ENCODE measurements at places on chromosomes 5 and 9.

DNA sequence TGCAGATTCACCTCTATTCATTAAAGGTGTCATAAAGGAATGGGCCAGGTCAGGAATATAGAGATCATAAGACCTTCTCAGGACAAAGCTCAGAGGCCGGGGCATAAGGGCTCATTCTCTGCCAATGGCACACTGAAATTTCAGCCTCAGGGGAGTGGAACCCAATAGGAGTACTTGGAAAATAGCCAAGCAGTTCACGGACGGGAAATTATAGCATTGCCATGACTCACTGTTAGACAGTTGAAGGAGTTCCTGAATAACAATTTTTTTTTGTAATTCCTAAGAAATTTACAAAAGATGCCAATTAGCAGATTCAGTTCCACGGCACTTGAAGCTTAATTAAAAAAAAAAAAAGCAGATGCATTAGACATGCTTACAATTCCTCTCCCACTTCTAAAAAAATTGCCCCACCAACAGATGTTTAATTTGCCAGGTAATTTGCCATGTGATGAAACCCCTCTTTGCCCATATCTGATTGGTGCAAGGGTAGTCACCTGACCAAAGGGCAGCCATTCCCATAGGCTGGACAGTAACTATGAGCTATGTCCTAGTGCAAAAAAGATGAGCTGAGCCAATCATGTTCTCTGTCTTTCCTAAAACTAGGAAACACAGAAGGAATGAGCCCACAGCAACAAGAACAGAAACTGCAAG, 58.6 kb downstream of the PTCD2 start:
- DNase-seq, result no peak

DNA sequence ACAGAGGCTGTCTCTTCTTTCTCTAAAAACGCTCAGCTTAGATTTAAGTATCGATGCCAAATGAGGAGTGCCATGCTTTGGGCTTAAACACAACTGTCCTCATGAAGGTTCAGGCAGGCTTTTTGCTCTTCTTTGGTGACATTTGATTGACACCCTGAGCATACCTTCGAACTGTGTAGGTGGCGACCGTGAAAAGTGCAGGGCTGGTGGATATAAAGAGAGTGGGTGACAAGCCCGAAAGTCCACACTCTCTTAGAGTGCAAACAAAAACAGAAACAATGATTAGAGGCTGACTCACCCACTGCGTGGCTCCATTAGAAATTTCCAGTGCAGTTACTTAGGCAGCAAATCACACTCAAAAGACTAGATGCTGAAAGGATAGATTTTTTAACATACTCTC, 141.7 kb downstream of the SYK start:
- DNase-seq, result no peak

GRCh38 chr9:70506159-70506558, 91.7 kb upstream of the KLF9 start:
- no peak for DNase-seq

GRCh38 chr5:135323701-135324132, 75.3 kb downstream of the MACROH2A1 start:
- DNase-seq, result no peak

- DNase-seq, result no peak
Measured at GRCh38 chr9:2023042-2023441, 7.9 kb downstream of the SMARCA2 start.

Measured in CD8-positive, alpha-beta T cell (primary cell).